ENCODE measurements at places on chromosomes 13 and 19. TPM values are rescaled to one million over a fixed set of nuclear protein-coding genes. Genes with fewer than 3 reads are reported as not detected.
A peak's percentile ranks its signal among the peaks of the same experiment; 100 is the strongest.

Gene FGF21
- total RNA-seq: not detected

Gene FAM98C
- 19.9 TPM for total RNA-seq

Gene MYPOP
- total RNA-seq: 9.1 TPM

Gene ZSCAN4
- not detected for total RNA-seq

Gene B3GLCT
- total RNA-seq: 14.7 TPM

Gene PRRG2
- total RNA-seq: 22.5 TPM

Gene TNPO2
- 50.1 TPM for total RNA-seq

Gene ZNF579
- total RNA-seq: 8.7 TPM

- no peak for DNase-seq
Measured at GRCh38 chr19:44972802-44973201, 17.6 kb downstream of the CLPTM1 start.

DNA sequence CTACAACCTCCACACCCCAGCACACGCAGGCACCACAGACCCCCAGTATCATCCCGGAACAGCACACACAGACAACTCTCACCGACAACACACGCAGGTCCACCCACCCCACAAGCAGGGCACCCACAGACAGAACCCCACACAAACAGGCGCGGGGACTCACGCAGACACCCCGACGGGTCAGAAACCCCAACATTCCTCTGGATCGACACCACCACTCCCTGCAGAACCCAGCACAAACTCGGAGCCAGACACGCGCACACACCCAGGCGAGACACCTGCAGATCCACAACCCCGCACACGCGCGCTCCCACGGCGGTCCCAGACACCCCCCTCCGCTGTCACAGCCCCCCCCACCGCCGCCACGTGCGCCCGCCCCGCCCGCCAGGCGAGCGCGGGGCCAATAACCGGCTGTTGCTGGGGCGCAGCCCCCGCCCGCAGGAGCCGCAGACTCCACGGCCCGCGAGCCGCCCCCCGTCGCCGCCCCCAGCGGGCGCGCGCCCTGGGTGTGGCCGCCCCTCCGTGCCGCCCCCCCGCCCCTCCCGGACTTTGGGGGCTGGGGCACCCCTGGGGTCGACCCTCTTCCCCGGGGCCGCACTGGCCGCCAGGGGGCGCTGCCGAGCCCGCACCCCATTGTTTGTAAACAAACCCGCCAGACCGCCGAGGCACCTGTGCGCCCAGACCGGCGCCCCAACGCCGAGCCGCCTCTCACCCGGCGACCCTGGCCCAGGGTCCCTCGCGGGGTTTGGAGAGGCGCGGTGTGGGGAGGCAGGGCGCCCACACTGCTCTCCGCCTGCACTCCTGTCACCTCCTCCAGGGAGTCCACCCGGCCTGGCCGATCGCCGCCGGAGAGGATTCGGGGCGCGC lies 712 bp downstream of the BBC3 start:
- no peak for DNase-seq

GRCh38 chr13:23007426-23007825 lies 173.4 kb upstream of the SGCG start:
- no peak for DNase-seq

DNA sequence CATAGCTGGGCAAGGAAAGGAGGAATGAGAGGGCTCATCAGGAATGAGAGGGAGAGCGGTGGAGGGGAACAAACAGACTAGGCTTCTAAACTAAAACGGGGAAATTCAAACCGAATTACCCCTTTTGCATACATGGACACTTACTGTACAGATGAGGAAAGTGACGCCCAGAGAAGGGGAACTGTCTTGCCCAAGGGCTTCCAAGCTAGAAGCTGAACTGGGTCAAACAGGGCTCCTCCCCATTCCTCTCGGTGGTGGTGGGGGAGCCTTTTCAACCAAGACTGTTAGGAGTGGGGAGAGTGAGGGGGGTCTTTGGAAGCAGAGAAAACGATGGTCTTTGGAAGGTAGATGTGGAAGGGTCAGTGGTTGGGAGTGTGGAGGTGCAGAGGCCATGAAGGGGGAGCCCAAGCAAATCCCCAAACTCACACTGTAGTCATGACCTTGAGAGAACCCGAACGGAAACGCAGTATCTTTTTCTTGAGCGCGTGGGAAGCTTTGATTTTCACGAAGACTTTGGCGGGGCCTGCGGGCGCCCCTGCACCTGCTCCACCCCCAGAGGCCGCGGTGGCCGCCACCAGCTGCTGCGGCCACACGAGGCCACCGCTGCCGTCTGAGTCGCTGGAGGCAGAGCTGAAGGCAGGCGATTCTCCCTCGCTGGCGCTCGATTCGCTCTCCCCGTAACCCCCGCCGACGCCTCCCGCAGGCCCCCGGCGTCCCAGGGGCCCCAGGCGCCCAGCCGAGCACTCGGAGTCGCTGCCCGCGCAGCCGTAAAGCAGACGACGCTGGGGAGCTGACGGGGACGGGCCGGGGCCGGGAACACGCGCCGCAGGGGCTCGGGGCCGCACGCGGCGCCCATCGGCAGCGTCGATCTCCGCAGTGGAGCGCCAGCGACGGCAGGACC lies 12.3 kb upstream of the GNG8 start:
- DNase-seq: no peak

DNA sequence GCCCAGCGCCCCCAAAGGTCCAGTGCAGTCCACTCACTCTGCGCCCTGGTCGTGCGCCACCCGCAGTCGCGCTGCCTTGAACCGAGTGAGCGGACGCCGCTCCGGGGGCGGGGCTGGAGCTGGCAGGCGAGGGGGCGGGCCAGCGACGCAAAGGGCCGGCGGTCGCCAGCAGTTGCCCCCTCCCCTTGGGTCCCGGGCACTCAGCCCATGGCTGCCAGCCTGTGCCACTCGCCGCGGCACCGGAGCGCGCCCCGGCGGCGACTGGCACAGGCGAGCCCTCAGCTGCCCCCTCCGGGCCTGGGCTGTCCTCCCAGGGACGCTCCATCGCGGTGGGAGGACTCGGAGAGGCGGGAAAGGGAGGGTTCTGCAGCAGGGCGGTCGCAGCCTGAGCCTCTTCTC lies at the start of gene S1PR5:
S1PR5 (minus strand) TSS at position 87 of the 399 bp plus-strand sequence. CDS start 2,436 bp downstream, outside the sequence.
- DNase-seq: no peak

DNA sequence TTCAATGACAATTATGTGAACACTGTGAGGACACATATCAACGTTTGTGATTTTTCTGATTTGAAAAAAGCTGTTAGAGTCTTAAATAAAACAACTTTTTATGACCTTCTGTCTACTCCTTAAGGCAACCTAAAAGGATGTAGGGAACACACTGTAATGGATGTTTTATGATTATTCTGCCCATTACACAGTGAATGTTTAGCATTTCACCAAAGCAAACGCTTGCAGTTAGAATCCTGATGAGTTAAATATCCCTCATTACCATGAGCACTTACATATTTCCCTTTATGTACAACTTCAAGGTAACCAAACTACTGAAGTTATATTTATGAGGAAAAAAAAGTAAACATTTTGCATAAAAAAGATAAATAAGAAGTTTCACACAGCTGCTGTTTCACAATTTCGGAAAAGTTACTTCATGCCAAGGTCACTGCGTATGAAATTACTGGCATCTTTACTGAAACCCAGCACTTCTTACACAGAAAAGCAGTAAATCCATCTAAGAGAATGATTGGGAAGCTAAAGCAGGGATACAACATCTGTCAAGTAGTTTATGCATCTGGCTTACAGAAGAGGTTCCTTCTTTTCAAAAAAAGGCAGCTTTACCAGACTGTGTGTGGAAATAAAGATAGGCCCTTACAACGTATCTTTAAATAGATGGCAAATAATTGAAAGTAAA lies 733.7 kb upstream of the ATXN8OS start:
- no peak for DNase-seq

- no peak for DNase-seq
Measured at GRCh38 chr13:30620941-30621340, 3.2 kb downstream of the USPL1 start.

- no peak for DNase-seq
Measured at GRCh38 chr13:47027780-47028437, 131.1 kb upstream of the HTR2A start.

GRCh38 chr19:12801466-12802266 lies at the start of the genes PRDX2 and THSD8:
PRDX2 (minus strand) TSS chr19:12801800; CDS start chr19:12801261, 539 bp downstream.
THSD8 (plus strand) TSS chr19:12802069; CDS start chr19:12802072, 3 bp downstream.
- DNase-seq: peak; percentile 76

DNA sequence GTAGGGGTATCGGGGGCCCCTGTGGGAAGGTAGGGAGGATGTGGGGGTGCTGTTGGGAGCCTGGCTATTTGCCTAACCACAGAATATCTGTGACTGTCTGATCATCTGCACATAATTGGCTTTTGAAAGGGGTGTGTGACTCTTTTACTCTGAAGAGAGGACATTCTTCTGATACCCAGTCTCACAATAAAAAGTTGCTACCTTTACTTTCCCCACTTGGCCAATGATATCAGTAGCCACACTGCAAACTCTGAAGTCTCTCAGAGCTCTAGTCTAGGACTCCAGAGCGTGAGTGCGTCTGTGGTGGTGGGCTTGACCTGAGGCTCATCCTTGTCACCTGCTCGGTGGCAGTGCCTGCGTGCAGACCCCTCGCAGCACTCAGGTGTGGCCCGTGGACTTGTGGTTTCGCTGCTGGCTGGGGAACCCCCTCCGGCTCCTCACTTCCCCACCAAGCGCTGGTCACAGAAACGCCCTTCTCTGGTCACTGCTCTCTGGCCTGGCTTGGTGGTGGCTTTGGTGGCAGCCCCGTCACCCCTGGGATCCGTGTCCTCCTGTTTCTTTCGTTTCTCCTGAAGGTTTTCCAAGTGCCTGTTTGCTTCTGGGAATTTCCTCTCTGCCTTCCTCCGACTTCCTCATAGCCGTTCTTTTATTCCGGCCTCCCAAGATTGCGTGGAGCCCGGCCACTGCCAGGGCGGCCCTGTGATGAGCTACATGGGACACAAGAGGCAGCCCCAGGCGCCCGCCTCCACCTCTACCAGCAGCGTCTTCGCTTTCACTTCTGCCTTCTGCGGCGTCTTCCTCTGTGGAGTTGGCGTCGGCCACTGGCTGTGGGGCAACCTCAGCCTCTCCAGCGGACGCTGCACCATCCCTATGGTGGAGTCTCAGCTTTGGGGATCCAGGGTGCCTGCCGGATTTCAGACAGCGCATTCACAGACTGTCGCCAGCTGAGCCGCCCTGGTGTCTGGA lies 78.0 kb downstream of the ATP11A start:
- no peak for DNase-seq

GRCh38 chr13:43785650-43786471 lies 911 bp downstream of the ENOX1 start:
- peak; percentile 85 for DNase-seq

GRCh38 chr19:18494267-18494607 lies 27.6 kb downstream of the ELL start:
- no peak for DNase-seq

DNA sequence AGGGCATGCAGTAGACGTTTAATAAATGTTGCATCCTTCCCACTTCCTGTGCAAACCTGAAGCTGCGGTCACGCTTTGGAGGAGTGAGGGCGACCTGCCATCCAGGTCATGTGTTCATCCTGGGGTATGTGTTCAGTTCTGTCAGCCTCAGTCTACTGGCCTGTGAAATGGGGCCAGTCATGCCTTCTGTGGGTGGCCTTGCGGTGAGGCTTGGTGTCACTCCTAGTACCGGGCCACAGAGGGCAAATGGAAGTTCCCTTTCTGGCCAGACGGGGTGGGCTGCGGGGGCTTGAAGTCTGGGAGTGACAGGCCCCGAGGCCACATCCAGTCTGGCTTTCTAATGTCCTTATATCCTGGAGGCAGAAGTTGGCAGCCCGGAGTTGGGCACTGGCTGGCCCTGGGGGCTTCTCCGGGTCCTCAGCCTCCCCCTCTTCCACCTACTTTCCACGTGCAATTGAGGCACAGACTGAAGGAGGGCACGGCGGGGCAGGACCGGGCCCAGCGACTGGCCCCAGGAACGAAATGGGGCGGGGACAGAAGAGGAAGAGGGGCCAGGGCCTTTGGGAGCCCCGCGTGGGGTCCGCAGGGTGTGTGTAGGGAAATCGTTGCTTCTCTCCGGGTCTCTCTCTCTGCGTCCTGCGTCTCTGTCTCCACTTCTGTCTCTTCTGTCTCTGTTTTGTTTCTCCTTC lies 11.1 kb downstream of the PDE4A start:
- DNase-seq: no peak

DNA sequence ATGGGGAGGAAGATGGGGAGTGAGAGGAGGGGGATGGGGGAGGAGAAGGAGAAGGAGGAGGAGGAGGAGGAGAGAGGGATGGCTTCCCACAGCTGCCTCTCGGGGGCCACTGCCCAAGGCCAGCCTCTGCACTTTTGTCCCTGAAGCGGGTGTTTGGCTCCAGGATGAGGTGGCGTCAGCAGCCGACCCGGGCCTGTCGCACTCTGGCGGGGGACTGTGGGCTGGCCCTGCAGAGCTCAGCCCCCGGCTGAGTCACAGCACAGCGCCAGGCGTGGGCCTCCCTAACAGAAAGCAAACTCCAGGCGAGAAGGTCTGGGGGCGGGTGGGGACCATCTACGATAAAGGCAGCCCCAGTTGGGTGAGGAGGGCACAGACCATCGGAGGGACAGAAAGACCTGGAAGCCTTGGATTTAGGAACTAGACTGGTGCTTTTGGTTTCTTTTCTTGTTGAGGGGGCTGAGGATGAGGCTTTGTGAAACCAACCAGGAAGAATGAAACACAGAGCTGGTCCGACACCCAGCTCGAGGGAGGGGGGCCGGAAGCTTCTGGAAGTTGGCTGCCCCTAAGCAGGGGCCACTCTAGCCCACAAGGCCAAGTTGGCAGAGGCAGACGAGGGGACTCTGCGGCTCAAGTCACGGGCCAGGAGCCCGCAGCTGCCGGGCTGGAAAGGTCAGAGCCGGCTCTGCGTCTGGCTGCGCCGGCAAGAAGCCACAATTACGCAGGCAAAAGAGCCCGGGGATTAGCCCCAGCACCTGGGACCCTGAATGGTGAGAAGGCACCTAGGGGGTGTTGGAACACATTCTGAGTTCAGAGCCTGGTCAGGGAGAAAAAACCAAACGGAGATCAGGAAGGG lies 18.2 kb downstream of the LSM4 start:
- no peak for DNase-seq

- no peak for DNase-seq
Measured at GRCh38 chr19:49111218-49111998, 2.8 kb upstream of the LIN7B start.

GRCh38 chr13:99471221-99472121 lies 29.8 kb upstream of the TM9SF2 start:
- no peak for DNase-seq

DNA sequence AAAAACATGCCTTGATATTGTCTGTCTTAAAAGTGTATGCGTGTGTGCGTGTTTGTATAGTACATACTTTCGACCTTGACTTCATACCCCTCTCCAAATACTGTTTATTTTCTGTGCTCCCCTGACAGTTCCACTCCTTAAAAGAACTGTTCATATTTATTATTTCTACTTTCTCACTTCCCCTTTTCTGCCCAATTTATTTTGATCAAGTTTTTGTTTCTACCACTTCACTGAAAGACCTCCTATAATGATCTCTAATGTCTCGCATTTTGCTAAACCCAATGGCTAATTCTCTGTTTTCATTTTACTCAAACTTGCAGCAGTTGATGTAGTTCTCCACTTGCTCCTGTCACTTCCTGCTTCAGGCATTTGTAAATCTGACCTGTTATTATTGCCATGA lies 426.1 kb upstream of the KLF12 start:
- DNase-seq: no peak
